ENCODE measurements at places on chromosomes 12 and 14. TPM values are rescaled to one million over a fixed set of nuclear protein-coding genes. Genes with fewer than 3 reads are reported as not detected.

The RNASE4 gene
- total RNA-seq: 280 TPM

The ADCY6 gene
- 44.2 TPM for total RNA-seq

The PRH1 gene
- total RNA-seq: 38.0 TPM

The SRRM4 gene
- not detected for total RNA-seq

The CACNA2D4 gene
- total RNA-seq: 13.0 TPM

Data from omental fat pad (tissue), 4 donors.